NCI-H1417 treated with DMSO at 0.1 percent for 48 hours (cell line): ENCODE measurements at places on chromosomes 13 and 19.

- DNase-seq = no peak
Measured at GRCh38 chr13:94656766-94657165, 55.1 kb downstream of the GPR180 start.

- no peak for DNase-seq
Measured at GRCh38 chr13:94999871-95000270, 287.5 kb upstream of the SOX21 start.

DNA sequence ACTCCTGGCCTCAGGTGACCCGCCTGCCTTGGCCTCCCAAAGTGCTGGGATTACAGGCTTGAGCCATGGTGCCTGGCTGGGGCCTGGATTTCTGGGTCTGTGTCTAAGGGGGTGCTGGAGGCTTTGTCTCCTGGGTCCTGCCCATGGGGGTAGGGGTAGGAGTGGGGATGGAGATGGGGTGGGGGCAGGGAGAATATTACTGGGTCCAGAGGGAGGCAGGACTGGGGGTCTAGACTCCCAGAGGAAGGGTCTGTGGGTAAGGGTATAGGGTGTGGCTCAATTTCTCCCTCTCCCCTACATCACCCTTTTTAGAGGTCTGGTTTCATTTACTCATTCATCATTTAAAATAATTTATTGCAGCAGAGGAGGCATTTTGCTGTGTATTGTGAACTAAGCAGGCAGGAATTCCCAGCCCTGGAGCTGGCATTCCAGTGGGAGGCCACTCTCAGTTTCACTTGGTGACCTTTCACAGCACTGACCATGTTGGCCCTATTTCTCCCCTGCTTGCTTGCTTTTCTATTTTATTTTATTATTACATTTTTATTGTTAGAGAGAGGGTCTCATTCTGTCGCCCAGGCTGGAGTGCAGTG, 810 bp upstream of the NFKBID start:
- DNase-seq = no peak

DNA sequence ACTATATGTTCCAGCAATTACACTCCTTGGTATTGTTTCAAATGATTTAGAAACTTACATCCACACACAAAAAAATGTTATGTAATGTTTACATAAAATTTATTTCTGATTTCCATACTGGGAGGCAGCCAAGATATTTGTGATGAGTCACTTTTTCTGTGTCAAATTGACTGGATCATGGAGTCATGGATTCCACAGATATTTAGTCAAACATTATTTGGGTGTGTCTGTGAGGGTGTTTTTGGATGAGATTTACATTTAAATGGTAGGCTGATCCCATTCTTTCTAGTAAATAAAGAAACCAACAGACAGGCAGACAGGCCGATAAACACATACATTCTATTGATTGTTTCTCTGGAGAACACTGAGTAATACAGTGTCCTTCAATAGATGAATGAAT, 562.8 kb downstream of the SLITRK6 start:
- DNase-seq = no peak

DNA sequence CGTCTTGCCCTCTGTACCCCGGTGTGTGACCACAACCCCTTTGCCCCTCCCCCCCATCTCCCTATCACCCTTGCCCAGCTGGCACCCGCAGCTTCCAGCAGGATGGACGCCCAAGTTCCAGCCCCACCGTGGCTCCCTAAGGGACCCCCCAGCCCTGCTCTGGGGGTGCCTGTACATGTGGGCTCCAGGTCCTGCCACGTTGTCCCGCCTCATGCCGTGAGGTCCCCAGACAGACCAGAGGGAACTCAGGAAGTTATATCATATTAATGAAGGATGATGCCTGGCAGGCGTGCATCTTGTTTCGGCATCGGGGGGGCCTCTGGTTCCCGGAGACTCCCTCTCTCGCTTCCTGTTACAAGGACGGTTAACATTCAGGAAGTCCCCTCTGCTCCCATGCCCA, 1.6 kb upstream of the PTGIR start:
- DNase-seq = no peak

DNA sequence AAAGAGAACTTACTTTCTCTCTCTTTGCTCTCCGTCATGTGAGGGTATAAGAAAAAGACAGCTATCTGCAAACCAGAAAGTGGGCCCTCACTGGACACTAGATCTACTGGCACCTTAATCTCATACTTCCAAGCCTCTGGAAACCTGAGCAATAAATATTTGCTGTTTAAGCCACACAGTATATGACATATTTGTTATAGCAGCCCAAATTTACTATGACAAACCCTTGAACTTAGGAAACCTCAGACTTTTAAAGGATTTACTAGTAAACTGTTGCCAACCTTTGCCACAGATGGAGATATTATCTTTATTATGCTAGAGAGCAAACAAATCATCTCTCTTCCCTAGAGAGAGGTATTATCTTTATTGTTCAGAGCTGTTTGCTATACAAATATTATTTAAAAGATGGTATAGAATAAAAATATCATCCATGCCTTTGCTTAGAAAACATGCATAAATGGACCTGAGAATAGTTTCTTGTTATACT, 1446.1 kb downstream of the SLITRK1 start:
- DNase-seq = no peak

GRCh38 chr19:7109678-7110289, 40.3 kb downstream of the ZNF557 start:
- no peak for DNase-seq

DNA sequence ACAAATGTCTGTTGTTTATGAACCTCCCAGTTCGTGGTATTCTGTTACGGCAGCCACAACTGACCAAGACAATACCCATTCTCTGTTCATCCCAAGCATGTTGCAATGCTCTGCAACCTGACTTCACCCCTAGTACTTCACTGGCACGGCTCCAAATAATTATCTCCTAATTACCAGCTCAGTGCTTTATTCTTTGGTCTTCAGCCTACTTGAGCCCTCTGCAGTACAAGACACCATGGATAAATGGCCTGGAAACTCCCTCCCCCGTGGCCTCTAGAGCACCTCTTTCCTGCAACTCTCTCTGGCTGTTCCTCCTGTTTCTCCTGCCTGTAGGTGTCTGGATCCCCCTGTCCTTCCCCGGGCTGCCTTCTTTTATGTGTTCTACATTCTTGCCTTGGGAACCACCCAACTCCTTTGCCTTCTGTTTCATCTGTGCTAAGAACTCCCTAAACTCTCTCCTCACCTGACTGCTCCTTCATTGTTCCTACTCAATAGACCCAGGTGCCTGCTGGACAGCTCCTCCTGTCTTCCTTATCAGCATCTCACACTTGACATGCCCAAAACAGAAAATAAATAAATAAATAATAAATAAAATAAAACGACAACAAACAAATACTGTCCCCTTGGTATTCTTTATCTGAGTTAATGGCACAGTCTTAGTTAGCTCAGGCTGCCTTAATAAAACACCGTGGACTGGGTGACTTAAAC, 200.4 kb upstream of the IPO5 start:
- peak; percentile 36 for DNase-seq

DNA sequence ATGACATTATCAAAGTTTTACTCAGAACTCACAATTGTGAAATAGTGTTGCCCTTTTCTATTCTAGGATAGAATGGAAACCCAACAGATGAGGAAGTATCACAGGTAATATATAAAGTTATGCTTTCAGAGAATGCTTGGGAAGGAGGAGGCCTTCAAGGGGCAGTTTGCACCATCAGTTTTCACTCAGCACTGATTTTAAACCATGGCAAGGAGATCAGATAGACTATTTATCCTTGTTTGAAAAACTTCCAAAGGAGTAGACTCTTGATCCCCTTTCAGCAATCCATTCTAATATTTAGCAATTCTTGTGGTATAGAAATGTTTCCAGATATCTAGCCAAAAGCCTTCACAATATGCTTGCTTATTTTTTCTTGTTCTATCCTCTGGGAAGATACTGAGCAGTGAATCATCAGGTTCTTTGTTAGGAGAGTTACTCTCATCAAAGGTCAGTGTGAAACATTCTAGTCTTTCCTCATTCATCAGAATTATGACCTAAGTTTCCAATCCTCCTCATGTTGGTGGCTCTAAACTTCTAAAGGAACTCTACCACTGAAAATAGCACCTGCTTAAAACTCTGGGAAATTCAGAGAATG, 3.8 kb downstream of the GPC6 start:
- DNase-seq = no peak

DNA sequence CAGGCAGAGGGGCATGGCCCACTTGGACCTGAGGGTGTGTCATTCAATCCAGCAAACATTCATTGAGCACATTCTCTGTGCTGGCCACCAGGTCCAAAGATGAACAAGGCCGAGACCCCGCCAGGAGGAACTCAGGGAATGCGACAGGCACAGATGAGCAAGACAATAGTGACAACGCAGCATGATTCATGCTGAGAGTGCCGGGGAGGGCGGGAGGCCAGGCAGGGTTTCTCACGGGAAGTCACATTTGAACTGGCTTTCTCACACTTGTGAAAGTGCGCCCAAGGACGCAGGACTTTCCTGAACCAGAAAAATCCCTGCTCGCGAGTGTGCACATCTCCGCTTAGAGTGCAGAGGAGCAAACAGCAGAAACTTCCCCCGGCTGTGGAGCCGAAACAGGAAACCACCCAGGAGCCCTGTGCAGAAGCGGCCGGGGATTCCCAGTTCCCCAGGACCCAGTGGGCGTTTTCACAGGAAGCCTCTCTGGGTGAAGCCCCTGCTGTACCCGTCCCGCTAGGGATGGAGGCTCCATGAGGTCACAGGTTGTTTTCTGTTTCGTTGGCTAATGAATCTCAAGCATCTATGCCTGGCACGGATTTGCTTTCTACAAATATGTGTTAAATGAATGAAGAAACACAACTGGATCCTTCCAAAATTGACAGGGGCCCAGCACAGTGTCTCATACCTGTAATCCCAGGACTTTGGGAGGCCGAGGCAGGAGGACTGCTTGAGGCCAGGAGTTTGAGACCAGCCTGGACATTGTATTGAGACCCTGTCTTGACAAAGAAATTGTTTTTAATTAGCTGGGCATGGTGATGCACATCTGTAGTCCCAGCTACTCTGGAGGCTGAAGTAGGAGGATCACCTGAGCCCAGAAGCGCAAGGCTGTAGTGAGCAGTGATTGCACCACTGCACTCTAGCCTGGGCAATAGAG, 68.4 kb upstream of the TM9SF2 start:
- no peak for DNase-seq

GRCh38 chr13:25190256-25190655, 18.2 kb upstream of the AMER2 start:
- no peak for DNase-seq

GRCh38 chr13:46595885-46596275, 42.9 kb downstream of the LRCH1 start:
- no peak for DNase-seq

DNA sequence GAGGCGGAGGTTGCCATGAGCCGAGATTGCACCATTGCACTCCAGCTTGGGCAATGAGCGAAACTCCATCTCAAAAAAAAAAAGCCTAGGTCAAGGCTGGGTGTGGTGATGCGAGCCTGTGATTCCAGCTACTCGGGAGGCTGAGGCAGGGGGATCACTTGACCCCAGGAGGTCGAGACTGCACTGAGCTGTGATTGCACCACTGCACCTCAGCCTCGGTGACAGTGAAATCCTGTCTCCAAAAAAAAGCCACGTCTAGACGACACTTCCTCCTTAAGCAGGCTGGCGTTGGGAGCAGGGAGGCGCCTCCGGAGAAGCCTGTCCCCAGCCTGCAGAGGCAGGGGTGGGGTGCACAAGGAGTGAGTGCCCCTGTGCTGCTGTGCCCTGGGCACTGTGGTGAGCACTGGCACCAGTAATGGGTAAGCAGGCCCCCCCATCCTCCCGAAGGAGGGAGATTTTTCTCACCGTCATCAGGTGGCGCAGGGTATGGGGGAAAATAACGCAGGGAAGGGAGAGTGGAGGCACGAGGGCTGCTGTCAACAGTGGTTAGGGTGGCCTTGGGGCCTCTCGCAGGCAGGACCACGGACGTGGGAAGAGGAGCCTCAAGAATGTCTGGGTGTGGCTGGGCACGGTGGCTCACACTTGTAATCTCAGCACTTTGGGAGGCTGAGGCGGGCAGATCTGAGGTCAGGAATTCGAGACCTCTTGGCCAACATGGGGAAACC, 706 bp downstream of the P2RY11 start:
- no peak for DNase-seq

GRCh38 chr19:2477141-2477710, 1.3 kb downstream of the GADD45B start:
- DNase-seq = no peak

DNA sequence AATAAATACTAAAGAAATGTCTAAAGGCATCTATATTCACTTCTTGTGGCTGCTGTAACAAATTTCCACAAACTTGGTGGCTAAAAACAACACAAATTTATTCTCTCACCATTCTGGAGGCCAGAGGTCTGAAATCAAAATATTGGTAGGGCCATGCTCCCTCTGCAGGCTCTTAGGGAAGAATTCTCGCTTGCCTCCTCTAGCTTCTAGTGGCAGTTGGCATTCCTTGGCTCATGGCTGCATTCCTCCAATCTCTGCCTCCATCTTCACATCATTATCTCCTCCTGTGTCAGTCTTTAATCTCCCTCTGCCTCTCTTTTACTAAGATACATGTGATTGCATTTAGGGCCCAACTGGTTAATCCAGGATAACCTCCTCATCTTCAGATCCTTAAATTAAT, 54.1 kb upstream of the RFXAP start:
- no peak for DNase-seq

DNA sequence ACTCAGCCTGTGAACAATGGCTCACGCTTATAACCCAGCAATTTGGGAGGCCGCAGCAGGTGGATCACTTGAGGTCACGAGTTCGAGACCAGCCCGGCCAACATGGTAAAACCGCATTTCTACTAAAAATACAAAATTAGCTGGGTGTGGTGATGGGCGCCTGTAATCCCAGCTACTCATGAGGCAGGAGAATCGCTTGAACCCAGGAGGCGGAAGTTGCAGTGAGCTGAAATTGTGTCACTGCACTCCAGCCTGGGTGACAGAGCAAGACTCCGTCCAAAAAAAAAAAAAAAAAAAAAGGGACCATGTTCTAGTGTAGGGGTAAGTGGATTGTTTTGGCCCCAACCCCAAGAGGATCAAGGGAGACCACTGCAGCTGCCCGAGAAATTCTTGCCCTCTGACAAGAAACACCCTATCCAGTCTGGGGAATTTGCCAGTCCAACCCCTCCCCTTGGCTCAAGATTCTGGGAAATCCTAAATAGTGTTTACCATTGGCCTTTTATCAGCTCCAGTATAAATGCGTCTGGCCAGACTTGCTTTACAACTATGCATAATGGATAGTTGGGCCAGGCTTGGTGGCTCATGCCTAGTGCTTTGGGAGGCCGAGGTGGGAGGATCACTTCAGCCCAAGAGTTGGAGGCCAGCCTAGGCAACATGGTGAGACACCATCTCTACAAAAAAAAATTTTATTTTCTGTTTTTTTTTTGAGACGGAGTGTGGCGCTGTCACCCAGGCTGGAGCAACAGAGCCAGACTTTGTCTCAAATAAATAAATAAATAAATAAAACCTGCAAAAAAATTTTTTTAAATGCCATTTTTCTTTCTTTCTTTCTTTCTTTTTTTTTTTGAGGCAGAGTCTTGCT, 5.1 kb upstream of the DHDH start:
- no peak for DNase-seq

GRCh38 chr19:48171710-48172109, 1.2 kb downstream of the ZSWIM9 start:
- no peak for DNase-seq

DNA sequence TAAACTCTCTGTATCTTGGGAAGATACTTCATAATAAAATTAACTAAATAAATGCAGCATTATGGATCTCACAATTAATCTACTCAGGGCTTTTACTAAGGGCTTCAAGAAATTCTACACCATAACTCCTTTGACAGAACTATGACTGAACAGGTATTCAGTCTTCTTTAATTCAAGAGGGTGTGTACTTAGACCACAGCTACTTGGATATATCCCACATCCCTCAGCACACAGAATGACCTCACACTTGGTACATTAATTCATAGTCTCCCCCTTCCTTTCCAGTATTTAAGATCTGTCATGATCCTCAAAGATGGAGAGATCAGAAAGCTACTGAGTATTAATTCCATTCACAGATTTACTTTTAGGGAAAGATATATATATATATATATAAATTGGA, 11.6 kb downstream of the DIAPH3 start:
- DNase-seq = no peak
